ENCODE measurements at places on chromosomes 2 and 18.

DNA sequence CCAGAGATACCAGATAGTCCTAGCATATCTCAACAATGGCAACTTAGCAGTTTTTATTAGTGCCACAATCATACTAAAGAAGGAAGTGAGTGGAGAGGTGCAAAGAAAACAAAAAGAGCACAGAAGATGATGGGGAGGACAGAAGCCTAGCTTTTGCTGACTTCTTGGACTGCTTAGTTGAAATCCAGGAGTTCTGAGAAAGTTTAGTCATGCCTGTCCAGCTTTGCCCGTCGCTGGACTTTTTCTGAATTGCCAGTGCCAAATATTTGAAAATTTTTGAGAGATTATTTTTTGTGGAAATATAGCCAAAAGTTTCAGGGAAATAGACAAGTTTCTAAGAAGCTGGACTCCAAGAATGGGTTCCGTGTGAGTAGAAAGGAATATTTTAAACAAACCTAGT, 558.7 kb upstream of the TNP1 start:
- DNase-seq = no peak

DNA sequence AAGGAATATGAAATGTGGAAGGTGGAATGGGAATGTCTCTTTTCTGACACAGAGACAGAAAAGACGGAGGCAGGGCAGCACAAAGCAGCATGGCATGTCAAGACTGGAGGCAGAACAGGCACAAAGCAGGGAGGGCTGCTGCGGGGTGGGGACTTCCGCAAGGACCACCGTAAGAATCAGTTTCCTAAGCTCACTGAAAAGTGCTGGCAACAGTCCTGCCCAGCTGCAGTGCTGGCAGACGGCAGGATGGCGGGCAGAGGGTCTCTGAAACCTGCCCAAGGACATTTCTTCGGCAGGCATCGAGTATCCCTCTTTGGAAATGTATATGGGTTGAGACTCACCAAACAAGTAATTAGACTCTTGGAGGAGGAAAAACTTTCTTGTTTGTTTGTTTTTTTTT, 54.9 kb downstream of the FAM178B start:
- DNase-seq = no peak

- no peak for DNase-seq
Observed at GRCh38 chr2:207819021-207819797, 49.5 kb upstream of the FZD5 start.

GRCh38 chr2:162368494-162368893, 24.6 kb downstream of the GCA start:
- no peak for DNase-seq

GRCh38 chr2:144995482-144995881, 475.6 kb upstream of the ZEB2 start:
- DNase-seq = no peak

DNA sequence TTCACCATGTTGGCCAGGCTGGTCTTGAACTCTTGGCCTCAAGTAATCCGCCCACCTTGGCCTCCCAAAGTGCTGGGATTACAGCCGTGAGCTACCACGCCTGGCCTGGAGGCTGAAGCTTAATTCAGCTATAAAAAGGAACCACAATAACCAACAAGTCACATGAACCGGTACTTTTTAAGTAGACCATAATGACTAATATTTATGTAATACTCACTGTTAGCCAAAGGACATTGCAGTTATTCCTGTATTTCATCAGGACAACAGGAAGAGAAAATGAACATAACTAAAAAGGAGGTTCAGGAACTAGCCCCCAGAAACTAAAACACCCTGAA, 49.0 kb upstream of the TMEM87B start:
- no peak for DNase-seq

DNA sequence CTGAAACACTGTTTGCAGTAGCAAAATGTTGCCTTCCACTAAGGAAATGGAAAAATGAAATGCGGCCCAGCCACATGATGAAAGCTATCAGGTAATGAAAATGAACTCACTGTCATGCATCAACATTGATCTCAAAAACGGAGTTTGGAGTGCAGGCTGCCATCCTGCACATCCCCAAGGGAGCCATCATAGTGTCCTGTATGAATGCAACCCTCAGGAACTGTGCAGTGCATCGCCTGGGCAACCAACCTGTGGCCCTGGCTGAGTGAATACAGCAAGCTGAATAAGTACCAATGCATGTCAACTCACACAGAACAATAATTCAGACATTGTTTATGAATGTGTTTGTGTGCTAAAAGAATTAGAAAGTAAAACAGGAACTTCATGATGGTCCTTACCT, 23.1 kb upstream of the TXNDC2 start:
- DNase-seq = no peak

DNA sequence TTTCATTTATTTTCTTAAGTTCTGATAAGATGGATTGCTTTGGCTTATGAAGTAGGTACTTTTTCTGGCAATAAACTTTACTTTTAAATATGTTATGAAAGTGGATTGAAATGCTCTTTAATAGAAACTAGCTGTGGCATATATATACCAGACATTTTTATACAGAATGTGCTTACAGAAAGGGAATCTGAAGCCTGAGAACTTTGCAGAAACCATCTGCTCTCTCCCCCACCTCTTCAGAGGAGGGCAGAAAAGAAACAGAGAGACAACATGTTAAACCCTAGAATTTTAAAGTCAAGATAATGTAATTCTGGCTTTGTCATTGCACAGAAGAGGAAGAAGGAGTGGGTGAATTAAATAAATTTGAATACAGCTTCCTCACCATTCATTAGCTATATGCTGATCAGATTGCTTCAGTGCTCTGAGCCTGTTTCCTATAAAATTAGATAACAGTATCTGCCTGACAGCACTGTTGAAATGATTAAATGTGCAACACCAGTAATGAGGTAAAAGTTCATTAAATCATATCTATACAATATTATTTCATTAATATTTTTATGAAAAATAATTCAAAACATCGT, 247.3 kb downstream of the CNTNAP5 start:
- no peak for DNase-seq

GRCh38 chr2:82790206-82791021, 1668.7 kb downstream of the SUCLG1 start:
- no peak for DNase-seq

DNA sequence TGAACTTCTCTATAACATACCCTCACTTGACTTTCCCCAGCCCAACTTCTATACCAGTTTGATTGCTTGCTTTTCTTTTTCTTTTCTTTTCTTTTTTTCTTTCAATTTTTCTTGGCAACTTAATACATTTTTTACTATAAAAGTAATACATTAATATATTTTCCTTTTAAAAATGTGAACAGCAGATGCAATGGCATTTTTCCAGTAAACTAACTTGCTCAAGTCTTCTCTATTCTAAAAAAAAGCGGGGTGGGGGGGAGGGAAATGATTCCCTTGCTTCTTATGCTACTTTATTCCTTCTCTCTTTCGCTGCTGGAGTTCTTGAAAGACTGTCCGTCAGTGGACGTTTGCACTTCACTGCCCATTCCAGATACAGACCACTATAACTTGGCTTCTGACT, 70.5 kb downstream of the RBMS1 start:
- DNase-seq = no peak

DNA sequence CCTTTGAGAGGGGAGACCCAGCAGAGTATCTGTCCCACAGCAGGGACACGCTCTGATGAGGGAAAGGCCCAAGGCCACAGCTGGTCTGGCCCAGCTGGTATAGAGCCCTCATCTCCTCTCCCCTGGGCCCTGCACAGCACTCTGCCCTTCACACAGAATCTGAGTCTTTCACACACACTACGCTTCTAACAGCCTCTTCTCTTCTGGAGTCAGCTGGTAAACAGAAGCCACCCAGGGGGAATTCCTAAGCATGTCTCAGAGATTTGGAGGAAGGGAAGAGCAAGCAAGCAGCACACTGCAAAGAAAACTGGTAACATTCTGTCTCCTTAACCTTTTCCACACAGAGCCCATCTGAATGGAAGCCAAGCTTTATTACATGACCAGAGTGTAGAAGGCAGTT, 121.1 kb upstream of the ACAA2 start:
- DNase-seq = no peak

- no peak for DNase-seq
Observed at GRCh38 chr2:195369218-195369587, 287.8 kb upstream of the SLC39A10 start.

DNA sequence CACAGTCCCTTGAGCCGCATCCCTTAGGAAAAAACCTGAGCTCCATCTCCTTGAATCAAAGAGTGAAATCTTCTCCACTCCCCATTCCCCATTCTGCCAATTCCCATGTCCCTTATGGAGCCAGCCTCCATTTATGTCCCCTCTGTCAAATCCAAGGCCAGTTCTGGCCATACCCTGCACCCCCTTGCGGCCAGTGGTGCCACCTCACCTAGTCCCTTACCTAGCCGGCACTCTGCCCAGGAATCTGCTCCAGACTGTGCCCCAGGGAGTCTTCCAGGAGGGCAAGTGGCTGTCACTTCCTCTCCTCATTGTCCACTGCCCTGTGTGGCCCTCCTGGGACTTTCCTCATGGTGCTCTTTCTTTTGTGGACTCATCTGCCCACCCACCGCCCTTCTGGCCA, 195.4 kb upstream of the RMP24 start:
- DNase-seq = no peak

DNA sequence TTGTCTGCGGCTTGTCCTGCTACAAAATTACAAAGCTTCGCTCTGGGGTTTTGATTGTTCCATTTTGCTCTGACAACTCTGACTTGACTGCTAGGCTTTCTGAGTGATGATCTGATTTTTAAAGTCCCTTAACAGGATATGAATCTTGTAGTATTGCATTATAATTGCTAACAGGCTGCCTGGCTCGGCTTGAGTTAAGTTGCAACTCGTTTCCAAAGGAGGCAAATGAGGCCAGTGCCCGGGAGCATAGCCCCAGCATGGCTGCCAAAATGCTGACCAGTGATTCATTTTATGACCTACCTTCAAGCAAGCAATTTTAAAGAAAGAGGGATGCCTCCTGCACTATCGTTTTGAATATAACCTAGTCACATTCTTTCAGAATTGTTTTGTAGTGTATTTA, 135.4 kb downstream of the COL6A3 start:
- DNase-seq = no peak

DNA sequence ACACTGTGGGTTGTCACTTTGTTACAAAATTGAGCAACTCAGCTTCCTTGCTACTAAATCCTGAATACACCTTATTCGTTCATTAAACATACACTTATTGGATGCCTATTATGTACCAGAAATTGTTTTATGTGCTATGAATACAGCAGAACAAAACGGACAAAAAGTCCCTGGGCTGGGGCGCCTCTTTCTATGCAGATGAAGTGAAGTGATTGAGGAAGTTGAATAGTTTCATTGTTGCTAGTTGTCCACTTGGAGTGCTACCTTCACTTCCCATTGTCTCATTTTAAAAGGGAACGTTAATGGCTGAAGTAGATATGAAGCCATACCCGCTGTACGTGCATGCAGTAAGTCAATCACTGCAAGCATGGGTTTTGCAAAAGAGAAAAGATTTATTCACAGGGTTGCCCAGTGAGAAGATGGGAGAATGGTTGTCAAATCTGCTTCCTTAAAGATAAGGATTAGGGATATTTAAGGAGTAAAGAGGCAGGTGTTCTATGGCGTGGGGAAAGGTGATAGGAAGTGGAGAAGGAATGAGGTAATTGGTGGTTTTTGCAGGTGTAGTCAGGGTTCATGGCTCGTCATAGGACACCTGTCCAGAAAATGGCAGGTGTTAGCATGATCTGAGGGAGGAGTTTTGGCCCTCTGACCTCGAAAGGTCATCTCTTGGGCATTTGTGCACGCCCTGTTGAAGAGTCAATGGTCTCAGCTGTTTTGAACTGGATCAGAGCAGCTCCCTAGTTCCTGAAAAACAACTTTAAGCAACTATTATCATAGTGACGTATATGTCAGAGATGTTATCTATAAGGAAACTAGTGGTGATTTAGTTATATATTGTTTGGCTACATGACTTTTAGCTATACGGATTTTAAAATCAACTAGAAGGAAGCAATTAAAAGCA, 23.5 kb downstream of the TRPM8 start:
- DNase-seq = no peak

DNA sequence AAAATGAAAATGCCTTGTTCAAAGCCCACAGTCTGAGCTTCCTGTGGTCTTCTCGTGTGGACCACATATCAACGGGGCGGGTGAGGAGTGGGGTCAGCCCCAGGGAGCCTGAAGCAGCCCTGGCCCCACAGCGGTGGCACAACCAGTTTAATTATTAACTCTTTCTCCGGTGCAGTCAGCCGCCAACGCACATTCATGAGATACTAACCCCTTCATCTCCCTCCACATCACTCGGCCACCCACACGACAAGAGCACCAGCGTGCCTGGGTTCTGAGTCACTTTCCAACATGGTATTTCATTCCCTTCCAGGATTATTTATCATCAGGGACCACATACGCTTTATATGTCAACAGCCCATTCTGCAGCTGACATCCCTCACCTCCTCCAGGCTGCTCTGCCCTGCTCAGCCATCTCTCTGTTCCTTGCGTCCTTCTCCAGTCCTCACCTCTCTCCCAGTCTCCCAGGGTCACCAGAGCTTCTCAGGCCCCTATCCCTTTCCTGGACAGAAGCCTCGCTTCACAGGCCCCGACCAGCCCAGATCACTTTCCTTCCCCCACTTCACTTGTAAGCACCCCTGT, 48.0 kb upstream of the ID2 start:
- no peak for DNase-seq

GRCh38 chr2:47300609-47301276, 102.2 kb upstream of the MSH2 start:
- no peak for DNase-seq

DNA sequence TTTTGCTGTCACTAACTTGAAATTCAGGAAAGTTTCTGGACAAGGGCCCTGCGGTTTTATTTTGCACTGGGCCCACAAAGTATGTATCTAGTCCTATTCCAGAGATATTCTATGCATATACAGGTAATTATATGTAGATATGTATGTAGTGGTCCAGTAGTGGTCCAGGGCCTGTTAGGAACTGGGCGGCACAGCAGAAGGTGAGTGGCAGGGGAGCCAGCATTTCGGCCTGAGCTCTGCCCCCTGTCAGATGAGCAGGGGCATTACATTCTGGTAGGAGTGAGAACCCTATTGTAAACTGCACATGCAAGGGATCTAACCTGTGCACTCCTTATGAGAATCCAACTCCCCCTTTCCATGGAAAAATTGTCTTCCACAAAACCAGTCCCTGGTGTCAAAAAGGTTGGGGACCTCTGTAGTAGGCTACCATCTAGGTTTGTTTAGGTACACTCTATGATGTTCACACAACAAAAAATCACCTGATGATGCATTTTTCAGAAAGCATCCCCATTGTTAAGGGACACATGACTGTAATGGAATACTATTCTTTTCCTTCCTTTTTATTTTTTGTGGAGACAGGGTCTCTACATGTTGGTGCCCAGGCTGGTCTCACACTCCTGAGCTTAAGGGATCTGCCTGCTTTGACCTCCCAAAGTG, 2.8 kb upstream of the PPP4R3B start:
- no peak for DNase-seq

DNA sequence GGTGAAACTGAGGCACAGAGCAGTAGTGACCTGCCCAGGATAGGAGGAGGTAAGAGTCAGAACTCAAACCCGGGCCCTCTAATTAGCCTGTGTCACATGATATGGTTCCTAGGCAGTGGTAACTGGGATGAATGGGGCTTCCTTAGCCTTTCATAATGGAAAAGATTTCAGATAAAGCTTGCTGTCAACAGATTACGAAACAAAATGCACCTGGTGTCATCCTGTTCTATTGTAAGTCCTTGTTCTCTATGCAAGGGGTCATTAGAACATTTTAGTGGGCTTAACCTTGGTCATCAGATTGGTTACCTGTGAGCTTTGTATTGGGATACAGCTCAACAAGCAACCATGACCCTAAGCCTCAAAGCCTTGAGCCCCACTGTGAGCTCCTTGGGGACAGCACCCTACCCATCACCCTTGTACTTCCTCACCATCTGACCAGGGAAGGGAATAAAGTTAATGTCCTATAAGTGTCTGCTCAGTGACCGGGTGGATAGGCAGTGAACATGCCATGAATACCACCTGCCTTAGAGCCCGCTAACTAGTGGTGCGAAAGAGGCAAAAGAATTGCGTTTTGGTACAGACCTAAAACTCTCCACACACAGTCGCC, 70.3 kb upstream of the RMDN2 start:
- no peak for DNase-seq
